Left renal pelvis (tissue), 4 donors: ENCODE measurements at places on chromosomes 13 and 19. TPM values are rescaled to one million over a fixed set of nuclear protein-coding genes. Genes with fewer than 3 reads are reported as not detected.

DNA sequence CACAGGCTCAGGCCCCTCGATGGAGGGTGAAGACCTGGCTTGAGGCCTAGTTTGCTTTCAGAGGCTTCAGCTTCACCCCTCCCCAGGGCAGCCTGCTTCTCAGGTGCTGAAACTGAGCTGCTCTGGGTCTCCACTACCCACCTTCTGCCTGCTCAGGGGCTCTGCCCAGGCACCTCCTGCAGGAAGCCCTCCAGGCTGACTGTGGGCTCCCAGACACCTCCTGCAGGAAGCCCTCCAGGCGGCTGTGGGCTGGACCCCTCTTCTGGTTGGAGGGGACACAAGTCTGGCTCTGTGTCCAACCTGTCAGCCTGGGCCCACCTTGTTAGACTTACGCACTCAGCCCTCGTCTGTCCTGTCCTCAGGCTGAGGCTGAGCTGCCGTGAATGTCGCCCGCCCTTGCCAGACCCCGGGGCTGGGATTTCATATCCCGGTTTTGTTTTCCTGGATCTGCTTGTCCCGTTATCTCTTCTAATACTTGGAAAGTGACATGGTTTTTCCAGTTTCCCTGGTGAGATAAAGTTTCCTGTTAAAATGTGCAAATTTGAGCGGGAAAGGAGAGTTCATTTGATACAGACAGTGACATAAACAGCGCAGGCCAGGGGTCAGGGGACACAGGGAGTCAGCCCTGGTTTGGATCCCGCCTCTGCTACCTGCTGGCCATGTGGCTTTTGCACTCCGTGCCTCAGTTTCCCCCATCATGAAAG, 20.8 kb upstream of the MISP start:
- no peak for DNase-seq

DNA sequence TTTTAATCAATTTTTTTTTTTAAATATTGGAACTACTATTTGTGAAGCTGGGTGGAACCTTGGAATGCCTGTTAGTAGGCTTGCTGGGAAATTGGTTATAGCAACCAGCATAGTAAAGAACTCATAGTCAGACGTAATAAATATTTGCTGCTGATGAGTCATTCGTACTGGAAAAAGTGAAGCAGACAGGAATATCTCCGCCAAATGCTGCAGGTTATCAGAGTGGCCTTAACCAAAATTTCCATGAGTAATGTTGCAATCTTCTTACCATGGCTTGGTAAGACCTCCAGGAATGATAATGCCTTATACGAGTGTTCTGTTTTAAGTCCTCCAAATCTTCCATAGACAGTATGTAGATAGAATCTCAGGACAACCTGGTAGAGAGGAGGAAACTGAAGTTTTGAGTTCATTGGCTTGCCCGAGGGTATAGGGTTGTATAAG, 34.2 kb downstream of the MBNL2 start:
- DNase-seq = no peak

- no peak for DNase-seq
These were observed 38.6 kb upstream of the SEMA6B start for GRCh38 chr19:4597975-4598671.

DNA sequence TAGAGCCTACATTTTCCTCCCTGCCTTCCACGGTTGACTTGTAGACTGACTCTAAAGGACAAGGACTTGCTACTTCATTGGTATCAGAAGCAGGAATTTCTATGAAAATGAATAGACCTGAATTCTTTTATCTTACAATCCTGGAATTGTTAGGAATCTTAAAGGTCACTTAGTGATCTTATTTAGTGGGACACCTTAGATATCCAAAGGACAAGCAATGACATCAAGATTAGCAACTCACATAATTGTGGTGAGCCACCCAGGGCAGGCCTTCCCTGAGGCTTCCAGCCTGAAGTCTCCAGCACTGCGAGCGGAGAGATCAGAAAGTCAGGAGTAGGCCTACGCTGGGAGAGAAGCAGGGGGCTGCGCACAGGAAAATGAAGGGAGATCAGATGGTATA, 37.8 kb downstream of the KLF5 start:
- no peak for DNase-seq

EBI3 gene
- 0.72 TPM for polyA plus RNA-seq

DNA sequence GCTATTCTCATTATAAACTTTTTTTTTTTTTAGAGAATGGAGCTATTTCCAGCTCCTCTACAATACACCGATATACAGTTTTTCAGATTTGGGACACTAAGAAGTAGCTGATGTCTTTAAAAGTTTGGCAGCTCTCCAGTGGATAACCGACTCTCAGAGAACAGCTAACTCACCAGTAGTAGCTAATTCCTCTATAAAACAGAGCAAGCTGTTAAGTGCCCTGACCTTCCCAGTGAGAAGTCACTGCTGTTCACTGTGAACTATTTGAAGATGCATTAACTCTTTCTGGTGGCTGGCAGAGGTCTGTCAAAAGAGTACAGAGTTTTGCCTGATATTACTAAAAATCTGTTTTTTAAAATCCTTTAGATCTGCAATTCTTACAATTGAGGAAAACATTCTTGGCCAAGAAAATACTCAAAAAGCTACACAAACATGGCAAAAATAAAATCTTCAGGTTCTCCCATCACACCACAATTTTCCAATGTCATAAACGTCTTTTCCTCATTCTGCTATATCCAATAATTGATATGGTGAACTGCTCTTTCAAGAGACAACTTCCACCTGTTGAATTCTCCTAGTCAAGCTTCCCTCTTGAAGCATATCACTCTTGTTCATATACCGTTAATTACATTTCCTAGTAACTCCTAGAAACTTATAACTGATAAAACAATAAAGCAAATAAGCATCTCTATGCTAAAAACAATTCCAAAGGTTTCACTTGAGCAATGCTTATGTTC, 44.2 kb downstream of the TBC1D4 start:
- DNase-seq = peak; percentile 45

DNA sequence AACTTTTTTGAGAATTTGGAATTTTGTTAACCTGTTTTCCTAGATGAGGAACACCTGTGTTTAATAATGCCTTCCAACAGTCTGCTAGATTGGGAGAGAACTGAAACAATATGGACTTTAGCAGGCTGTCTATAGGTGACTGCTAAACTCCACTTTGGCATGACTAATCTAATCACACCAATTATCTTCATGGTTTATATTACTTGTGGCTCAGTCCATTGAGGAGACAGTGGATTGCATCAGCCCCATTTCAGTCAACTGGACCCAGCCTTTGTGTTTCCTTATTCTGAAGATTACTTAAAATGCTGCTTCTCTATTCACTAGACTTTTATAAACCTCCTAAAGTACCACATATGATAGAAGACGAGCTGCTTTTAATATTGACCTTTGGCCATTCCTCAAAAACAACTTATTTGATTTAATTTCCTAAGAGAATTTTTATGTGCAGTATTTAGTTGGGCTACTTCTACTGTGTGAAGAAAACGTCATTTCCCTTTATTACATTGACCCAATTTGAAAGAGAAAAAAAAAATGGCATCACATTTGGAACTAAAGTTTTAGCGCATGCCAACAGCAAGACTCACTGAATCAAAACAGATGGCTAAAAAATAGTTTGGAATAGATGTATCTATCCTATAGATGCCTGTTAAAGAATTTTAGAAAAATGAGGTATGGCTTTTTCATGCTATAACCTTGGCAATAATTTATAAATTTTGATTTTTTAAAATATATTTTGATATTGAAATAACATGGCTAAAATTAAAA, 295.8 kb downstream of the NDFIP2 start:
- no peak for DNase-seq

- DNase-seq = no peak
These were observed 97.9 kb downstream of the UGGT2 start for GRCh38 chr13:95955255-95955654.

GRCh38 chr19:29810504-29810871, 1.3 kb upstream of the CCNE1 start:
- no peak for DNase-seq

DNA sequence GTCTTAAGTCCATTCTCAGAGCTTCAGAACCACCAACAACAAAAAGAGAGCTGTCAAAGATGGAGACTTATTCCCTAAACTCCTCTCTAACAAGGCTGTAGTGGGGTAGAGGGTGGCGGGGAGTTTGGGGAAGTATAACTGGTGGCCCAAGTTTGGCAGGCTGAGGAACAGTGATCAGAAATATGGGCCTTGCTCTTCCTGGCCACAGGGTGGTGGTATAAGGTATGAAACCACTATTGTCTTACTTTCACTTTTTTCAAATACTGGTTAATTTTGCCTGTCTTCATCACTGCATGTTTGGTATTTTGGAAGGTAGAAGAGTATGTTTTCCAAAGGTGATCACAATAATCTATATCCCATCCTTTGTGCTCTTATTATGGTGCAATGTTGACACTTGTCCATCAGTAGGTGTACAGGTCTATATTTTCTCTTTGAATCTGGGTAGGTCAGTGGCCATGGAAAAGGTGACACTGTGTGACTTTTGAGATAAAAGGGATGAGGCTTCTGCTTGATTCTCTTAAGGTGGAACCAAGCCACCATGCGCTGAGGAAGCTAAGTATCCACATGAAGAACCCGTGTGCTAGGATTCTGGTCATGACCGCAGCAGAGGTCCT, 23.2 kb upstream of the GPC5 start:
- DNase-seq = no peak

PTPRH gene
- polyA plus RNA-seq = 0.39 TPM

GATAD2A gene
- polyA plus RNA-seq = 53.4 TPM

GPC5 gene
- 3.9 TPM for polyA plus RNA-seq

BEST2 gene
- polyA plus RNA-seq = 0.23 TPM

LATS2 gene
- 25.7 TPM for polyA plus RNA-seq

DNA sequence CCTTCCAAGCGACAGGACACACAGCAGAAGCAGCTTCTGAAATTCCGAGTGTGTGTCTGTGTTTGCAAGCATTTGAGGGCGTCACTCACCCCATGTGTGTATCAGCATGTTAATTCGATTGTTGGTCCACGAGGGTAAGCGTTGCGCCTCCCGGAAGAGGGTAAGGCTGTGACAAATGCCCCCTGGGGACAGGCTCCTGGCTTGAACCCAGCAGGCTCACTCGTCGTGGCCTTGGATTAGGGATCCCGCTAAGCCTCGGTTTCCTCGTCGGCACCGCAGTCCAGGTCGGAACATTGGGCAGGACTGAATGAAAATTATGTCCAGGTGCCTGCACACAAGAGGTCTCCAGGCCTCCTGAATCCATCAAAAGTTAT, 606 bp upstream of the STXBP2 start:
- DNase-seq = no peak

DNA sequence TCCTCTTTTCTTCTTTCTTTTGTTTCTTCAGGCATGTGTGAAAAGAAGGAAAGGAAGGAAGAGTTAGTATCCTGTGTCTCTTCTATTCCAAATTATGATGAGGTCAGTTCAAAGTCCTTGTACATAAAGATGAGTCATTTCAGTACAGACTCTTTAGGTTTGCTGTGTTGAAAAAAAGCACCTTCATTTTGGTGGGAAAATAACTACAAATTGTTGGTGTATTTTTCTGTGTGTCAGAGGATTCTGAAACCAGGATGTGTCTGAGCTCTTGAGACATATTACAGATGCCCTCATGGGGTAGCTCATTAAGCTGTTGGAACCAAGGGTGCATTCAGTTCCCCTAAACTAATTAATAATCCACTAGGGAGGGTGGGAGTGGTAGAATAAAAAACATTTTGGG, 5.8 kb upstream of the HSPH1 start:
- DNase-seq = no peak

GRCh38 chr19:3034656-3035541, 5.8 kb upstream of the TLE2 start:
- DNase-seq = no peak

KIRREL2 gene
- 10.9 TPM for polyA plus RNA-seq

- DNase-seq = no peak
These were observed 78.7 kb downstream of the SHISA2 start for GRCh38 chr13:25973085-25973484.

- peak; percentile 7 for DNase-seq
These were observed 27.6 kb downstream of the SCEL start for GRCh38 chr13:77563111-77563510.

GRCh38 chr13:109666656-109667055, 119.7 kb downstream of the IRS2 start:
- no peak for DNase-seq

CCNE1 gene
- polyA plus RNA-seq = 8.3 TPM

GRCh38 chr19:53101518-53101917, 1.7 kb downstream of the ZNF160 start:
- no peak for DNase-seq

DNA sequence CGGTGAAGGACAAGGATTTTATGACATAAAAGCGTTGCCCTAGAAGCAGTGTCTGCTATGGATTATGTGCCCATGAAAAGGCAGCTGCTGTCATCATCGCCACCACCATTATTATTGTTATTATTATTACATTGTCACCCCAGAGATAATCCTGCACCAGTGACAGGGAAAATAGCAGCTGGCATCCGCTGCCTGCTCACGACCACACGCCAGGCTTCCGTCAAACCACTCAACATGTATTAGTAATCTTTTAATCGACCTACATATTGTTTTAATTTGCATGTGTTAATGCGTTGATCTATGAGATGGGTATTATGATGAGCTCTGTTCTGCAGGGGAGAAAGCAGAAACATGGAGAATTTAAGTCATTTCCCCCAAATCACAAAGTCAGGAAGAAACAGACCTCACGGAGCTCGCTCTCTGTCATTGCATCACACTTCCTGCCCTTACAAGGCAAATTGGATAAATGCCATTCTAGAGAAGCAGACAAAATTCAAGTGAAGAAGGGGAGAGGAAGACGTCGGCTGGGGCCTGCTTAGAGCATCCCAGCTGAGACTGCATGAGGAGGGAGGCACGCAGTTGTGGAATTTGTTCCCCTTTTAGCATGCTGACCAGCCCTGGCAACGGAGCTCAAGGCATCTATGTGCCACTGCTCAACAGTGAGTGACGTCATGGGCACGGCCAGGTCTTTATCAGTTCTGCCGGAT, at the start of gene FFAR3:
Gene FFAR3, plus strand, starts transcription at position 594 of the 707 bp plus-strand sequence. CDS start 431 bp downstream, outside the sequence.
- no peak for DNase-seq

ONECUT3 gene
- 0.05 TPM for polyA plus RNA-seq

DNA sequence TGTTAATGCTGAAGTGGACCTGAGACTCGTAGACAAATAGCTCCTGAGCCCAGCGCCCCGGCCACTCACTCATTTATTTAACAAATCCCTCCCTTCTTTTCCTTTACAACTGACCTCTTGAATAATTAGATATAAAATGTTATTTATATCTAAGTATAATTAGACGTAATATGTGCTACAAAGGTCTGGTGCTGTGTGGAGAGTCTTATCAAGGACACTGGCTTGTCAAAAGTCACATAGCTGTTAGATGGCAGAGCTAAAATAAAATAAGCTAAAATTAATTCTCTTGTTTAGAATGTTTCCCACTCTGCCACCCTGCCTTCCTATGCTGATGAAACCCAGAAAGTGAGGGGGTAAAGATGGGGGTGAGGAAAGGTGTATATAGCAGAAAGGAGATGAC, 73.0 kb upstream of the FAM216B start:
- no peak for DNase-seq

DNA sequence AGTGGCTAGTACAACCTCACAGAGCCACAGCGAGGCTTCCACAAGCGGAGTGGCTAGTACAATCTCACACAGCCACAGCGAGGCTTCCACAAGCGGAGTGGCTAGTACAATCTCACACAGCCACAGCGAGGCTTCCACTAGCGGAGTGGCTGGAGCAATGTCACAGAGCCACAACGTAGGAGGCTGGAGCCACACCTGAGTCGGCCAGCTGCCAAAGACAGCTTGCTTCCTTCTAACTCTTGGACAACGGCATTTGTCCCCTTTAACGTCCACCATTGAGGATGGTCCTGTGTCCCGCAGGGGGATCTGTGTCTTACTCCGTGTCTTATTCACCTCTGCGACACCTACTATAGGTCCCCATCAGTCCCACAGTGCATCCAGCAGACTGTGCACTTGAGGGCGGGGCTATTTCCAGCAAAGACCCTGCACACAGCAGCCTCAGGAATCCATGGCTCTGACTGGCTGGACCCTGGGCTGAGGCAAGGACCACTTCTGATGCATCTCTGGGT, 3.7 kb downstream of the ZNF787 start:
- DNase-seq = no peak

GRCh38 chr19:49643466-49643865, 1.5 kb downstream of the SCAF1 start:
- no peak for DNase-seq
